NB4 (cell line): ENCODE measurements at places on chromosomes 13 and 19.
A peak's percentile ranks its signal among the peaks of the same experiment; 100 is the strongest.

DNA sequence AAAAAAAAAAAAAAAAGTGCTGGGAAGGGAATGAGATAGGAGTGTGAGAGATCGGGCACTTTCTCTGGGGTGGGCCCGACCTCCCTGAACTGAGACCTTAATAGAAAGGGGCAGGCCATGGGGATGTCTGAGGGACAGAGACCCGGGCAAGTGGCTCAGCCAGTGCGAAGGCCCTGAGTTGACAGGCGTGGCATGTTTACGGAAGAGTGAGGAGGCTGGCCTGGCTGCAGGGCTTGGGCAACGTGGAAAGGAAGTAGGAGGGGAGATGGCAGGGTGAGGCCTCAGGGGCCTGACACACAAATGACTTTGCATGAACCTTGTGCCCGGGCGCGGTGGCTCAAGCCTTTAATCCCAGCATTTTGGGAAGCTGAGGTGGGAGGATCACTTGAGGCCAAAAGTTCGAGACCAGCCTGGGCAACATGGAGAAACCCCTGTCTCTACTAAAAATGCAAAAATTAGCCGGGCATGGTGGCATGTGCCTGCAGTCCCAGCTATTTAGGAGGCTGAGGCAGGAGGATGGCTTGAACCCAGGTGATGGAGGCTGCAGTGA lies 13.9 kb downstream of the FCHO1 start:
- no peak for DNase-seq

DNA sequence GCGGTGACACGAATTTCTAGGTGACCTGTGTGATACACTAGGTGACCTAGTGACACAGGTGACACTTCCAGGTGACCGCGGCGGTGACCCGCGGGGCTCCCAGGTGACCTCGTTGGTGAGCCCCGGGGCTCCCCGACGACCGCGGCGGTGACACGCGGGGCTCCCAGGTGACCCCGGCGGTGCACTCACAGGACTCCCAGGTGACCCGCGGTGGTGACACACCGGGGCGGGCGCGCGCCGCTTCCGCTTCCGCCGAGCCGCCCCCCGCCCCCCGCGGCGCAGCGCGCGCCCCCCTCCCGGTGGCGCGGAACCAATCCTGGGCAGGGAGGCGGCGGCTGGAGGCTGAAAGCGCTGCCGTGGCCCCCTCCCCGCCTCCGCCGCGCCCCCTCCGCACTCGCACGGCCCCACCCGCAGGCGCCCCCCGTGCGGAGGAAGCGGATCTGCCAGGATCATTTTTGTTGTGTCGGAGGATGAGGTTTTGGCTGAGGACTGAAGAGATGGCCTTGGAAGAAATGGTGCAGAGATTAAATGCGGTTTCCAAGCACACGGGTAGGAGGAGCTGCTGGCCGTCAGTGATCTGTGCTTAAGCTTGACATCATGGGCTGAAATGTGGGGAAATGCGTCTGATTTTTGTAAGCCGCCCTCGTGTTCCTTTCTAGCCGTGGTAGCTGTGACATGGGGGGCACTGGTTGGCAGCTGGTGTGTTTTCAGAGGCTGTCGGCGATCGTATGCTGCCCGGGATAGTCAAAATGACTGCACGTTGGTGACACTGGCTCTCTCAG lies at the start of gene MCF2L:
Gene MCF2L, plus strand, starts transcription at position 305 of the 782 bp plus-strand sequence. Its CDS starts 166 bp downstream, at position 471.
- DNase-seq: no peak

- DNase-seq: no peak
Measured at GRCh38 chr13:52738719-52739467, 727 bp downstream of the CNMD start.

DNA sequence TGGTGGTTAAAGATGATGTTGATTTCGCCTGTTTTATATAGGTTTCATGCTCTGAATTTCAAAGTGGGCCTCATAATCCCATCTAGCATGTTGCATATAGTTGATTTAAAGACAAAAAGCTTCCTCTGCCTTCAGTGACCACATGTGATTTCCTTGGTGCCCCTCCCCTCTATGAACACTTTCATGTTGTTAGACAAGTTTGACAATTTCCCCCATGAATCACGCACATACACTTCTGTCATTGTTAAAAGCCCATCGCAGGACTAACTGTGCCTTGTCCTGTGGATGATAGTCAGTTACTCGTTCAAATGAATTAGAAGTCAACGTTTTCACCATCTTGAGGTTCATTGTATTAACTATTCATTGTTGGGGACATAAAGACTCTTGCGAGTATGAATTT lies 6.7 kb downstream of the TNFSF11 start:
- DNase-seq: no peak

DNA sequence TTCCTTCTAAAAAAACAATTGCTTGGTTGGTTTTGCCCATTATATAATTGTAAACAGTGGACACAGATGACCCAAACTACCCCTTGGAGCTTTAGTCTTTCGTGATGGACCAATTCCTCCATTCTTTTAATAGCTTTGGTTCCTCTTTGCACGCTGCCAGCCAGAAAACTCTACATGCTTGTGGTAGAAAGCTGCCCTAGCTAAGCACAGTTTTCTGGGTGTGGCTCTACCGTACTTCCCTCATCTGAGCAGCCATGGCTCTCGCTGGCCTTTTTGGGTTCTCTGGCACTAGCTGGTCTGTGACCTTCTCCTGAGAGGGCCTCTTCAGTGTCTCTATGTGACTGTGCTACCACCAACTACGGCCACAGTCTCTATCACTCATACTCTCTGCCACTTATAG lies 29.9 kb upstream of the CEBPA start:
- DNase-seq: peak; percentile 82

- DNase-seq: peak; percentile 62
Measured at GRCh38 chr19:4233282-4233853, 4.0 kb downstream of the EBI3 start.

DNA sequence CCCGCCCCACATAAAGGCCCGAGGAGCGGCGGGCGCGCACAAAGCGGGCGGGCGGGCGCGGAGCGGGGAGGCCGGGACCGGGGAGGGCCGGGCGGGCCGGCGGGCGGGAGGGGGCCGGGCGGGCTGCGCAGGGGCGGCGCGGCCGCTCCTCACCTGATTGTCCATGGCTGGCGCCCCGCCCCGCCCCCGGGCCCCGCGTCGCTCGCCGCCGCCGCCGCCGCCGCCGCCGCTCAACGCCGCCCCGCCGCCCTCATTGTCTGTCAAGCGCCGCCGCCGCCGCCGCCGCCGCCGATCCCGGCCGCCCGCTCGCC lies 200 bp downstream of the MLLT1 start:
- no peak for DNase-seq

DNA sequence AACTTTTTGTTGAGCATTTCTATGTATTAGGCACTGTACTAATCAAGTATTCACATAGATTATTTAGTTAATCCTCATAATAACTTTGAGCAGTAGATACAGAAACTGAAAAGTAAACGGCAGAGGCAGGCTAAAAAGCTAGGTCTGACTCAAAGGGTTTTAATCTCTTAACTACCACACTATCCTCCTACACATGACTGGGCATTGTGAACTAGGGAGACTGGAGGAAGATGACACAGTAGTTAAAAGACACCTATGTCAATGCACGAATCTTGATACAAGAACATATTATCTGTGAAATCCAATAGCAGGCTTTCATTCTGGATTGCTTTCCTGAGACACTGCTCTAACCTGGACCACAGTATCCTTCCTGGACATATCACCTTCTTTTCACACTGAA lies 36.3 kb downstream of the MICU2 start:
- DNase-seq: peak; percentile 75

DNA sequence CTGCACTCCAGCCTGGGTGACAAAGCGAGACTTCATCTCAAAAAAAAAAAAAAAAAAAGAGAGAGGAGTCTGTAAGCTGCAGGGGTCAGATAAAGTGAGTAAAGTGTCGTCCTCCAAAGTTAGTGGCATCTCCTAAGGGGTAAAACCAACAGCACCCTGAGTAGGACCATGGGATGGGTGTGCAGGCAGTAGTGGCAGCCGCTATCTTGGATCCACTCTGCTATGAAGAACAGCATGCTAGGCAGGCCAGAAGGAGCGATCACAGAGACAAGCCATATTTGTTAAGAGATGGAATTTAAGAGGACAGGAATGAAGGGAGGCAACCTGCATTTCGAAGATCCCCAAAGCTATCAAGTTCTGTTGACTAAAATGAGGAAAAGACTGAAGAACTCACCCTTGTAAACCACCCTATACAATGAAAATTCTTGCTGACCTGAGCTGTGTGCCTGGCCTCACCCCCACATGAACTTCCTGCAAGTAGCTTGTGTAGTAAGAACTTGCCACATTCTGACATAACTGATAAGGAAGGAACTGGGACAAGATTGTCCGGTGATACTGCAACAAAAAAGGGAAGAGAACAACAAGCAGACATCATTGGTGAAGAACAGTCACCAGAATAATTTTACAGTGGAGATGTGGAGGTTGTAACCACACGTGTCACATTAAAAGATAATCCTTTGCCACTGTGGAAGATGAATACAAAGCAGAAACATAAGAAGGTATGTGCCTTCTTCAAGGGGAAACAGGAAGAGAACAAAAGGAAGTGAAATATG lies 16.2 kb downstream of the DPY19L3 start:
- DNase-seq: peak; percentile 89

DNA sequence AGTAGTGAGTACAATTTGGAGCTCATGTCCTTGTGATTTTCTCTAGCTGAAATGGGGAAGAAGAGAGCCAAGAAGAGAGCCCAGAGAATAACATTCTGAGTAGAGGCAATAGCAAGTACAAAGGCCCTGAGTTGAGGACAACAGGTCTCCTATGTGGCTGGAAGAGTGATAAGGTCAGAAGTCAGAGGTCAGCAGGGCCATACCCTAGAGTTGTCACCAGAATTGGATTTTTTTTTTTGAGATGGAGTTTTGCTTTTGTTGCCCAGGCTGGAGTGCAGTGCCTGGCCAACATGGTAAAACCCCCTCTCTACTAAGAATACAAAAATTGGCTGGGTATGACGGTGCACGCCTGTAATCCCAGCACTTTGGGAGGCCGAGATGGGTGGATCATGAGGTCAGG lies 8.0 kb upstream of the TRIM28 start:
- no peak for DNase-seq

DNA sequence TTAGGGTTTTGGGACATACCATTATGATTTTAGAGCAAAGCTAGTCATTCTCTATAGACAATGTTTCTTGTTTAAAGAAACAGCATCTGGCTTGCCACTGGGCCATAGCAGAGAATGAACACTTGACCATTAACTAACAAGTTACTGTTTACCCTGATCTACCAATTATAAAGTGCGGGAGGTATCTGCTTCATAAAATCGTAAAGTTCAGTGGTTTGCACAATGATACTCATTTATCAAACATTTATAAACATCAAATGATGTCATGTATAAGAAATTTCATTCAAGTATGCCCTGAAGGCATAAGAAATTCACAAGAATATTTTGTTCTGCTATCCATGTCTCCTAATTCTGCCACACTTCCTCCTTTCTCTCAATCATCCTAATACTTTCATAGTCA lies 139.2 kb downstream of the PCDH20 start:
- DNase-seq: no peak

DNA sequence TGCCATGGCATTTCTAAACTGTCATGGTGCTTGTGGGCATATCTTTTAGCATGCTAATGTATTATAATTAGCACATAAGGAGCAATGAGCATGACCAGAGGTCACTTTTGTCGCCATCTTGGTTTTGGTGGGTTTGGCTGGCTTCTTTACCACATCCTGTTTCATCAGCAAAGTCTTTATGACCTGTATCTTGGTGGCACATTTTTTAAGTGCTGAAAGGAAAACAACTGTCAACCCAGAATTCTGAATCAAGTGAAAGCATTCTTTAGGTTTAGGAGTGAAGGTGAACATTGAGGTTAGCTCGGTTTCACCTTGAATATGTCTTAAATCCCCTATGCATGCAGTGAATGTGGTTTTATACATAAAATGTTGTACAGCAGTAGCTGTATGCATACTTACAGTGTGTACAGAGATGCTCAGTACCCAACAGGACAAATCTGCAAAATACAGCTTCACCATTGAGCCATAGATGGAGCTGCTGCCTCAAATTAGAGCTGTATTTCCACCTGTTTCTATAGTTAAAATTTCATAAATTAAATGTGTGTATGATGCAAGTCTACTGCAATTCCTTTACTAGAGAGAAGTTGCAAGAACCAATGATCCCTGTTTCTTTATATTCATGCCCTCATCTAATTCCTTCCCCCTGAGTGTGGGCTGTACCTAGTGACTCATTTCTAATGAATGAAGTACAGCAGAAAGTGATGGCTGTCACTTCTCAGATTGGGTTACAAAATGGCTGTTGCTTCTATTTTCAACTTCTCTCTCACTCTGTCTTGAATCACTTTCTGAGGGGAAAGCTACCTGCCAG lies 25.2 kb upstream of the IGSF23 start:
- peak; percentile 82 for DNase-seq

GRCh38 chr19:40815223-40815622 lies 16.2 kb downstream of the EGLN2 start:
- no peak for DNase-seq

DNA sequence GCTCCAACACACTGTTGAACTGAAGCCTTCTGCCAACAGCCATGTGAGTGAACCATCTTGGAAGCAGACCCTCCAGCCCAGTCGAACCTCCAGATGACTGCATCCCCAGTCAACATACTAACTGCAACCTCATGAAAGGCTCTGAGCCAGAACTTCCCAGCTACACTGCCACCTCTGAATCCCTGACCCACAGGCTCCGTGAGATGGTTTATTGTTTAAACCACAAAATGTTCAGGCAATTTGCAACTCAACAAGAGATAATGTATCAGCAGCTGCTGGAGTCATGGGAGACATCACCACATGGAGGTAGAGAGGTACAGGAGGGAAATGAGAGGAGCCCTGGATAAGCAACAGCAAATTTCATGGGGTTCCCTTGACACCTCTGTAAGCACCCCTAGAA lies 266.4 kb upstream of the NBEA start:
- DNase-seq: no peak

GRCh38 chr19:3849787-3850186 lies 19.1 kb downstream of the ZFR2 start:
- no peak for DNase-seq

- DNase-seq: no peak
Measured at GRCh38 chr13:111344471-111345191, 24.2 kb downstream of the TEX29 start.

DNA sequence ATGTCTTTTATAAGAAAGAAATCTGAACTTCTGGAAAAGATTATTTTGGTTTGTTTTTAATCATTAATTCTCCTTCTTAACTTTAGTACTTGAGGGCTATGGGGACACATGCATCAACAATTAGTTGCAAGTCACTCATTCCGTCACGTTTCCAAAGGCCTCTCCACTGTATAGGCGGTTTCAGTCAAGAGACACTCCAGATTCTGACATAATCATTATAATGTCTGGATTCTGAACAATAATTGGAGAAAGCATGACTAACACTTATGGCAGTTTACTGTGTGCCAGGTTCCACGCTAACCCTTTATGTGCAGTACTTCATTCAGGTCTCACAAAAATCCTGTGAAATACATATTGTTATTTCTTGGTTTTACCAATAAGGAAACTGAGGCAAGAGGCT lies 71.9 kb downstream of the TNFRSF19 start:
- DNase-seq: no peak

- DNase-seq: no peak
Measured at GRCh38 chr13:46543287-46543686, 9.7 kb upstream of the LRCH1 start.
